Effector memory CD4-positive, alpha-beta T cell (primary cell): ENCODE measurements at places on chromosomes 6 and 20.

DNA sequence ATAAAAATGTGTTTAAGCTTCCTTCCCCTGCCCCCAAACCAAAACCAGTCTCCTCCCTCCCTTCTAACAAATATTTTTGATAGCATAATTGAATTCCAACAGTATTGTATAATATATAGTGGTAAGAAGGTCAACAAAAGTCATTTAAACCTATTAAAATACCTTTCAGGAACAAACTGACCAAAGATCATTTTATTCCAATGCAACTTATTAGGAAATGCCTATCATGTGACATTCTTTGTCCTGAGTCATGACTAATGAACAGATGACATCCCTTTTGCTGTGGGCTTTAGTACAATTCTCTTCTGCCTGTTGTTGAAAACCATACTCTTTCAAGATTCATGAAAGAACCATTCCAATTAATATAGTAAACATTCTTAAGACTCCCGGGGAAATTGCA is 51.5 kb upstream of the TRAF3IP2 start:
- no peak for DNase-seq

- no peak for DNase-seq
Measured at GRCh38 chr20:17594443-17594842, 24.6 kb downstream of the DSTN start.

DNA sequence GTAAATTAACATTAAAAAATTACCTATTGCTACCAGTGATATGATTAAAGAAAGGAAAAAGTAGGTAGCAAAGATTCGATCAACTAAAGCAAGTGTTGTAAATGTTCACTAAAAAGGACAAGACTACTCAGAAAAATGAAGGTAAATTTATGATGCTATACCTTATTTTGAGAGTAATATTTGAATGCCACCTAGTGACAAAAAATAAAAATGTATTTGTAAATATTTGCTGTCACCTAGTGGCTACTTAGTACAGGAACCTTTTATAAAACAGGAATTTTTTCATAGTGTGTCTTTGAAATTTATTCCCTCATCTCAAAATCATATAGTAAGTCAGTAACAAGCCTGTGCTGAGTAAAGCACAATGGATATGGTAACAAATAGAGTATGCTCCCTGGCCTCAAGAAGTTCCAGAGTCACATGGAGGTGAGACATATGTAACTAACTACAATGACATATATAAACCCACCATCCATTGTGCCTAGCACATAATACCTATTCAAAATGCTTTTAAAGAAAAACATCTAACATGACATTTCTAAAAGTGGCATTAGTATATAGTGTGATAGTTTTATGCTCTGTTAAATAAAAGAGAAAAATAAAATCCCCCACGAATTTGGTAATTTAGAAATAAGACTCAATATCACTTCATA is 193.1 kb upstream of the SIM1 start:
- no peak for DNase-seq

- no peak for DNase-seq
Measured at GRCh38 chr6:165223101-165223500, 86.3 kb downstream of the C6orf118 start.

DNA sequence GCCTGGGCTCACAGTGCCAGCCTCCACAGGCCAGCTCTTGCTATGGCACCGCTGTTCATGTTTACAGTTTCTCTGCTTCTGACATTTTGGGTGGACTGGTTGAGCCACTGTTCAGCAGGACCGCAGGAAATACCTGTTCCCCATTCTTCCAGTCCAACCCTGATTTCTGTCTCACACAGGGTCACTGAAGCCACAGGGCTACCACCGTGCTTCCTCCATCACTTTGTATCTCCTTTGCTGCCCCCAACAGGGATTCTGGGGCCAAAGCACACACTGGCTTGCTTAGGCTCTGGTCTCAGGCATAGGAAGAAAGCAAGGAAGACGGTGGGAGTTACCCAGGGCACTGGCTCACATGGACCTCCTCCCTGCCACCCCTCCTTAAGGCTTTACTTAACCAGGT is 164.5 kb downstream of the UNC5CL start:
- DNase-seq: no peak

- DNase-seq: no peak
Measured at GRCh38 chr6:7261852-7262461, 51.0 kb downstream of the SSR1 start.

DNA sequence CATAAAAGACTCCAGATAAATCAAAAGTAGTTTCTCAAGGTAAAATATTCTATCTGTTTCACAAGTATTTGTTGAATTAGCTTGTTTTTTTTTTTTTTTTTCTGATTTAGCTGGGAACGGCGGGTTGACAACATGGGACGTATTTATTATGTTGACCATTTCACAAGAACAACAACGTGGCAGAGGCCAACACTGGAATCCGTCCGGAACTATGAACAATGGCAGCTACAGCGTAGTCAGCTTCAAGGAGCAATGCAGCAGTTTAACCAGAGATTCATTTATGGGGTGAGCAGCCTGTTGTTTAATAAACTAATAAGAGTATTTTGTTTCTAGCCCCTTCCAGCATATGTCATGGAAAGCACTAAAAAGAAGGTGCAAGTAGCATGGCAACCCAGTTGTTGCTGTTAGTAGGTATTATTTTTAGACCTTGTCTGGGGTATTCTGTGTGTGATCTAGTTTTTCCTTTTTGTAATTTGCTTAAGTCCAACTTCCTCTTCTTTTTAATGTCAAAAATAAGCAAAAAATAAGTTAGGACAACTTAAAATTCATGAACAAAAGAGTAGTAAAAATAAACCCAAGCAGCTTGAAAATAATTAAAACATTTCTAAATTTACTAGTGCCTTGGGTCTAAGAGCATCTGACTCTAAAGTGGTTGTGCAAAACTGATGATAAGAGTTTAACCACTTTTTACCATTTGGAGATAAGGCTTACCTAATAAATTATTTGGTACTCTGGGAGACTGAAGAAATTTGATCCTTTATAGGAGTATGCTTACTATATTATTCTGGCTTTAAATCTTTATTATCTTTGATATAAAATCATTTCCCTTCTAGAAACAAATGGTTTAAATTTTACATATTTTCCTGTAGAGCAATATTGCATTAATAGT is 70.8 kb upstream of the DYNLRB1 start:
- no peak for DNase-seq

GRCh38 chr6:133432021-133432989 is 191.1 kb downstream of the EYA4 start:
- DNase-seq: no peak

- DNase-seq: no peak
Measured at GRCh38 chr20:38355161-38356012, 9.1 kb downstream of the LBP start.

- no peak for DNase-seq
Measured at GRCh38 chr6:127956956-127957355, 56.1 kb upstream of the THEMIS start.

GRCh38 chr6:36626636-36627035 is 32.5 kb downstream of the SRSF3 start:
- DNase-seq: no peak

DNA sequence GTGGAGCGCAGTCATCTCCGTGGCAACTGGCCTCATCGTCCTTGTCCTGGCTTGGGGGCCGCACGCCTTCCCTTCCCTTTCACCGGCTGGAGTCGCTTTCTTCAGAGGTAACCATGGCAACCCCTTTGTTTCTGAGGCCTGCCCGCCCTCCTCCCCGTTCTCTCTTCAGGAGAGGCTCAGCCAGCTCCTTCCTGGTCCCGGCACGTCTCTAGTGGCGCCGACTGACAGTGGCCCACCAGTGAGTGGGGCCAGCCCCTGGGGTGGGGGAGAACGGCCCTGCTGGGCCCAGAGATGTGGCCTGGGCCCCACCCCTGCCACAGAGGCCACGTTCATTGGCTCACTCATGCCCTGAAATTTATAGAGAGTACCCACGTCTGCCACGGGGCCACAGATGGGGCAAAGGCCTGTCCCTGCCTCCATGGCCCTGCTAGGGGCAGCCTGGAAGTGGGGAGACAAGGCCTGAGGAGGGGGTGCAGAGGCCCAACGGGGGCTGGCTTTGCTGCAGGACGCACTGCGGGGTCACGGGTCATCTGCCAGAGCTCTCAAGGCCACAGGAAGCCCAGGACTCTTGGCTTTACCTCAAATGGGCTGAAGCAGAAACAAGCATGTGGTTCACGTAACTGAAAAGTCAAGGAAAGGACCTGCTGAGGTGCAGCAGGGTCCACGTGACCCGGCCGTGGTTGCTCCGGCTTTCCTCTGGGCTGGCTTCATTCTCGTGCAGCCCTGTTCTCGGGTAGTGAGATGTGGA is 1.4 kb upstream of the OSBPL2 start:
- no peak for DNase-seq

DNA sequence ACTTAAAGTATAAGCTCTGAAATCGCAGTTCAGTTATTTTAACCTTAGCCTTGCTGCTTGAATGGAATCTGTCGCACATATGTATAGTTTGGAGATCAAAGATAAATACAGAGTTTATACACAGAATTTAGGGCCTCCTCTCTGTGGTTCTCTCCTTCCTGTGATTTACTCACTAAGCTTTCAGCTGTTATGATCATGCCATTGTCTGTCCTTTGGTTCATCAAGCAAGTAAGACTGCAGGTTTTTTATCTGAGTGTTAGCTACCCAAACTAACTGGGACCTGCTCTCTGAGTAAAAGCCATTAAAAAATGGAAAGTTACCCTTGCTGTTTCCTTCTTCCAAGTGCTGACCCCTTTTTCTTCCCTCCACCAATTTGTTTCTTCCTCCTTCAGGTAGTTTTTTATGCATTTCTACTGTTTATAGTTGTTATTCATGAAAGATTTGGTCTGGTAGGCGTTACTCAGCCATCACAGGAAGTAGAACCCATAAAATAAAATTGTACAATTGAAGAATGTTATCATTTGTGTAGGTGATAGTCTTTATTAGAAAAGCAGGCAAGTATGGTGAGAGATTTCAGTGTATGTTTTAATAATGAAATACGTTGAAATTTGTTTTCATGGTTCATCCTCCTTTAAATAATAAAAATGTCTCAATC is 33.7 kb upstream of the SUMO4 start:
- DNase-seq: no peak

- no peak for DNase-seq
Measured at GRCh38 chr6:107600936-107601335, 111.0 kb downstream of the SOBP start.

DNA sequence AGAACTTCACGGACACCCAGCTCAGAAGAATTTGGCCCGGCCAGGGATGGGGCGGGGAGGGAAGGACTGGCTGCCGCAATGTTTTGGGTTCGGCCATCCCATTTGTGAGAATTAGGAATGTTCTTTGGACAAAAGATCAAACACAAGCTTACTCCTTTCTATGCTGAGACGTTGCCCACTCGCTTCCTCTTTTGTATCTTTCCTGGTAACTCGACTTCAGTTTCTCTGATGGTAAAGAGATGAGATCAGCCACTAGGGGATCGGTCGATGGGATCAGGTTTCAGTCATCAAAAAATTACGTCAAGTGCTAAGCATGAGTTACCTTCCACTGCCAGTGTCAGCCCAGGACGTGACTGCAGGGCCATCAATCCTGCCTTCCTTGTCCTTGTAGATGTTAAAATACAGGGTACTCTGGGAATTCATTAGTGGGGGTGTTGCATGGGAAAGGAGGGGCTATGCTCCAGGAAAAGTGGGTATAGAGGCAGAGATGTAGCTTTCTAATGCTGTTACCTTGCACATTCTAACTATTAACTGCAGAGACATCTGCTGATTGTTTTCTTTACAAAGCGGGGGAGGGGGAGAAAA is 190.2 kb downstream of the TSHZ2 start:
- DNase-seq: no peak

- DNase-seq: no peak
Measured at GRCh38 chr6:35141007-35141655, at the start of gene TCP11. Gene TCP11, minus strand, starts transcription at chr6:35141339. Its CDS starts 469 bp downstream, at chr6:35140870.

GRCh38 chr6:36576578-36576977 is 17.6 kb upstream of the SRSF3 start:
- DNase-seq: no peak

- DNase-seq: no peak
Measured at GRCh38 chr20:16209357-16209756, 363.9 kb downstream of the KIF16B start.

DNA sequence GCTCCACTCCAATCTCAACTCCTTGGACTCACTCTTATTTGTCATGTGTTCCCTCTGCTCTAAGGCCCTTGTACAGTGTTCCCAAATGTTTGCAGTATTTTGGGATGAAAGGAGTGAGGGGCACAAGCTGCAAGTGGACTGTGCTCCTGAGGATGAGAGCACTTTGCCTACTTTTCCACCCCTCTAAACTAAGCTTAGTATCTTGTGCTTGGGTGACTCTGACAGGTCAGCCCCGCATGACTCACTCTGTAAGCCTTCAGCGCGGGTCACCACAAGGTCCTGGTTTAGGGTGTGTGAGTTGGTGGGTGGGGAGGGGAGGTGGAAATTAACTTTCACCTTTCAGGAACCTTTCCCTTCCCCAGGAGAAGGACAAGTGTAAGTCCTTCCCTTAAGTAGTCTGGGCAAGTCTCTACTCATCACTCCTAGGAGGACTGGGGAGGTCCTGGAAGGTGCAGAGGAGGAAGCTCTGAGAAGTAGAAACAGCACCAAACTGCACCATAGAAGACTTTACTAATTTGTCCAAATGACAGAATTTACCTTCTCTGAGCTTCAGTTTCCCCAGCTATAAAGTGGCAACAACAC is 68.8 kb upstream of the EPB41L1 start:
- DNase-seq: no peak

DNA sequence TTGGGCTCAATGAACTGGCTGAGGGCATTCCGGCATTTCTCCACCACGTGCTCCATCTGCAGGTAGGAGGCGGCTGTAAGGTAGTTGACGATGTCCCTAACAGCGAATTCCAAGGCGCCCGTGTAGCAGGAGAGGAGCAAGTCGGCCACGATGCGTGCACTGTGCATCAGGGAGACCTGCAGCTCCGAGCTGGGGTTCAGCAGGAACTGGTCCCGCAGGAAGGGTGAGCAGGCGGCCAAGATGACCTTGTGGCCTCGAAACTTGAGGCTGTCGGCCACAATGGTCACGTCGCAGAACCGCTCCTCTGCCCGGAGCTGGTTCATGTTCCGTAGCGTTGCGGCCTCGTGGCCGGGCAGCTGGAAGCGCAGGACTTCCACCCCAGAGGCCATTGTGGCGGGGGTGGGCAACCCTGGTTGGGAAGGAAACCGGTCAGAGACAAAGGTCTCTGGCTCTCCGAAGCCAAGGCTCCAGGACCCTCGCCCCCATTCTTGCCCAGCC is 920 bp downstream of the ZBTB12 start:
- no peak for DNase-seq

- no peak for DNase-seq
Measured at GRCh38 chr6:145469021-145469420, 266.3 kb downstream of the EPM2A start.

GRCh38 chr6:96975852-96976251 is 51.3 kb downstream of the KLHL32 start:
- no peak for DNase-seq

- DNase-seq: no peak
Measured at GRCh38 chr6:45686841-45687569, 309.3 kb upstream of the SUPT3H start.

GRCh38 chr6:85405175-85405852 is 44.6 kb upstream of the NT5E start:
- no peak for DNase-seq
